ENCODE measurements at places on chromosomes 5 and 9.

DNA sequence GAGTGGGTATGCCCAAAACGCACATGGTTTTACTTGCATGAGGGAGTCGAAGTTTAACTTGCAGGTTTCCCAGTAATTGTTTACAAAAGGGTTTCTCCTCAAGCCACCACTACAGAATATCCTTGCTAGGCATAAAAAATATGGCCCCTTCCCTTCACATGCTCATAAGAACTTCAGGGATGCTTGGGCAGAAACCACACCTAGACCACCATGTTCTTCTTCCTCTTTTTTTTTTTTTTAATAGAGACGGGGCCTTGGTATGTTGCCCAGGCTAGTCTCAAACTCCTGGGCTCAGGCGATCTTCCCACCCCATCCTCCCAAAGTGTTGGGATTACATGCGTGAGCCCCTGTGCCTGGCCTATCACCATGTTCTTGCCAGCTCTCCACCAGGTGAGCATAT lies 18.6 kb upstream of the PLIN2 start:
- DNase-seq: no peak

GRCh38 chr9:15310107-15310850 lies 3.3 kb upstream of the TTC39B start:
- DNase-seq: peak; percentile 63

DNA sequence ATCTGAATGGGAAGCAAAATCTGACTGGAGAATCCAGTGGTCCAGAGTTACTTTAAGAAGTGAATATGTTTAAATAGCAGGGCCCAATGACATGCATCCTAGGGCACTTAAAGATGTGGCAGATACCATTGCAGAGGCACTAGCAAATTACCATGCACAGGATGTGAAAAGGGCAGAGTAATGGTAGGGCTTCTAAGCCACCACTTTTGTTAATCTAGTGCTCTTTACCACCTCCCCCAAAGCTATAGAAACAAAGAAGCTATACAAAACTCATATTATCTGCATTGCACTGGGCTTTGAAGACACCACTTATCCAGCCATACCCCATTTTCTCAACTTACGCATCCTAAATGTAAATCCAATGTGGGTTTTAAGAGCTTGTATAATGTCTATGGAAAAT lies 81.2 kb downstream of the ZCCHC7 start:
- DNase-seq: no peak

- DNase-seq: no peak
Observed at GRCh38 chr5:36570301-36571095, 35.9 kb upstream of the SLC1A3 start.

DNA sequence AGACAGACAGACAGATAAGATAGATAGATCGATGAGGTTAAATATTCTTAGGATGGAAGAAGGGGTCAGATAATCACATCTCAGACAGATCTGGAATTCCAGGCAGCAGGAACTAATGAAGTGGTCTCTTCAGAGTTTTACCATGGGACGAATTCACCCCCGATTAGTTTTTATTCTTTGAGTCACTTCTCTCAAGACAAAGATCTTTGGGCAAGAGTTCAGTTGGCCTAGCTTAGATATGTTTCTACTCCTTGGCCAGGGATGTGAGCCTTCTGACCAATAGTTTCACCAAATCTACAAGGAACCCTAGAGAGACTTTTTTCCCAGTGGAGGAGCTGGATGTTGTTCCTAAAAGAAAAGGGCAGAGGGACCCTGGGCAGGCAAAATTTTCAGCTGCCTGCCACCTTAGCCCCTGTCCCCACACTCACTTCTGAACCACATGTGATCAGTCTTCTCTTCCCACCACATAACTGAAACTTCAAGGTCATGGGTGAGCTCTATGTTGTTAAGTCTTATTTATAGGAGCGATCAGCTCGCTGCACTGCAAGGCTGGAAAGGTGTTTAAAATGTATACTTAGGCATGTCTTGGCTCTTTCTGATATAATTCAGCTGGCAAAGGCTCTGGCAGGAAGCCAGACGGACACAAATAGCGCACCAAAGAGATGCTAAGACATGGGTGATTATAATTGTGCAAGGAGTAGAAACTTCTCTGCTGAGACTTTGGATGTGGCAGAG lies 132.9 kb downstream of the PALM2AKAP2 start:
- no peak for DNase-seq

DNA sequence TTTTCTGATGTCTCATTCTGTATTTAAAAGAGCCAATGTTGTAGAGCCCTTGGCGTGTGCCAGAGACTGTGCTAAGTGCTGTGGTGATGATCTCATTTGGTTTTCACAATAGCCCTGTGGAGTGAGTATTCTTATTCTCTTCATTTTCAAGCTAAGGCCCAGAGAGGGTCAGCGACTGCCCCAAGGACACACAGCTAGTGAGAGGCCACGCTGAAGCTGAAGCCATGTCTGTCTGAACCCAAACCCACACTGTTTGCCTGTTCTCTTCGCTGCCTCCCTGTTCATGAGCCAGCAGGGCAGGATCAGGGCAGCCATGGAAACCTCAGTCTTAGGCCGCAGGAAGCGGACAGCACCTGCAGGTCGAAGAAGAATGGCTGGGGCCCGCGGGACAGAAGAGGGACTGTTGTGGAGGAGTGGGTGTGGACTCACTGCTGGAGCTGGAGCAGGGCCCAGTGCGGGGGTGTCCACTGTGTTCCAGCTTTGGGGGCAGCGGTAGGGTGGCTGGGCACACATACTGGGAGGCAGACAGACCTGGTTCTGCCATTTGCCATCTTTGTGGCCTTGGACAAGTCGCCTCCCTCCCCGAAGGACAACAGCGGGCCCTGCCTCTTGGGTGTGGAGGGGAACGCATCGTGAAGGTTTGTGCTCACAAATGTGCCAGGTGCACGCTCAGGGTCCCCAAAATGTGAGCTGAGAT lies 257.9 kb upstream of the MVB12B start:
- no peak for DNase-seq

DNA sequence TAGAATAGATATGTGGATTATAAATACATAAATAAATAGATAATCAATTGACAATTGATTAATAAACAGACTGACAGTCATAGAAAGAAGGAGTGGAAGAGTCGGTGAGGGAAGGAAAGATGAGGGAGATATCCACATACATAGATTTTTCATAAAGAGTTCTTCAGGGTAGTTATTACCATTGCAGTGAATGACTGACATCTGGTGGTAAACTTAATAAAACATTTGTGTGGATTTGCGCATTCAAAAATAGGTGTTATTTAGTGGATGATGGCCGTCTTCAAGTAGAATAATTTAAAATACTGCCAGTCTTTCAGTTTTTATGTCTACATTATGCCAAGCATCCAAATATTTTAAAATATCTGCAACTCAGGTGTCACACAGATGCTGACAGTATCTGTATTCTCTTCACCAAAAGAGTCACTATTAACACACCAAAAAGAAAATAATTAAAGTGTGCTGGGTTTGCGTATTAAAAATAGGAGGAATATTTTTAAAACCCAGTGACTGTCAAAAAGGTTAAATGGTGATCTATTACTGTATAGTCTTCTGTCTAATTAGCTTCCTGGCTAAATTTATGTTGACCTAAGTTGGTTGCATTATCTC lies 78.8 kb downstream of the GIN1 start:
- peak; percentile 39 for DNase-seq

- no peak for DNase-seq
Observed at GRCh38 chr5:169767938-169768337, 130.9 kb downstream of the DOCK2 start.

- no peak for DNase-seq
Observed at GRCh38 chr5:179798144-179798770, 4.5 kb downstream of the LTC4S start.

DNA sequence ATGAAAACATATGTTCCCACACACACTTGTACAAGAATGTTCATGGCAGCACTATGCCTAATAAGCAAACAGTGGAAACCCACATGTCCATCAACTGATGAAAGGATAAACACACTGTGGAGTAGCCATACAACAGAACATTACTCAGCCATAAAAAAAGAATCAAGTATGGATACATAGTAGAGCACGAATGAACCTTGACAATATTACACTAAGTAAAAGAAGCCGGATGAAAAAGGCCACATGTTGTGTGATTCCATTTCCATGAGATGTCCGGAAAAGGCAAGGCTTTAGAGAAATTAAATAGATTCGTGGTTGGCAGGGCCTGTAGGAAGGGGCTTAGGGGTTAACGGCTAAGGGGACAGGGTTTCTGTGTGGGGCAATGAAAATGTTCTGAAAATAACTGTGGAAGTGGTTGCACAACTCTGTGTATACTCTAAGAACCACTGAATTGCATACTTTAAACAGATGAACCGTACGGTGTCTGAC lies 51.4 kb downstream of the COL23A1 start:
- no peak for DNase-seq

GRCh38 chr5:8953016-8953415 lies 592.9 kb downstream of the SEMA5A start:
- no peak for DNase-seq

DNA sequence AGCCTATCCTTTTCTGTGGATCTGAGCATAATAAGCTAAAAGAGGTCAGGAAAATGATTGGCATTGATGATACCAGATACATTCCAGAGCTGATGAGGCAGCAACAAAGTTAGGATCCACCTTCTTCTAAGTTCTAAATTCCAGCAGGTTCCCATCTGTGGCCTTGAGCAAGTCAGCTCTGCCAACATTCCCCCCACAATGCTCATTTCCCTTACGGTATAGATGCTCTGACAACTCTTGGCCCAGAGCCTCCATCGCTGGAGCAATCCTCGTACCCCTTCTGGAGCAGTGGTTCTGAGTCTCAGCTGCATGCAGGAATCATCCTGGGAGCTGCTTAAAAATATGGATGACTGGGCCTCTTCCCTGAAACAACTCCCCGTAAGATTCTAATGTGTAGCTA lies 78.1 kb downstream of the MED27 start:
- DNase-seq: no peak

- DNase-seq: no peak
Observed at GRCh38 chr9:112572416-112572815, 85.8 kb downstream of the KIAA1958 start.
